ENCODE measurements at places on chromosomes 7 and 10.

- DNase-seq: no peak
Observed at GRCh38 chr10:61974601-61975390, 73.3 kb downstream of the ARID5B start.

- no peak for DNase-seq
Observed at GRCh38 chr10:130037169-130037661, 73.1 kb upstream of the EBF3 start.

DNA sequence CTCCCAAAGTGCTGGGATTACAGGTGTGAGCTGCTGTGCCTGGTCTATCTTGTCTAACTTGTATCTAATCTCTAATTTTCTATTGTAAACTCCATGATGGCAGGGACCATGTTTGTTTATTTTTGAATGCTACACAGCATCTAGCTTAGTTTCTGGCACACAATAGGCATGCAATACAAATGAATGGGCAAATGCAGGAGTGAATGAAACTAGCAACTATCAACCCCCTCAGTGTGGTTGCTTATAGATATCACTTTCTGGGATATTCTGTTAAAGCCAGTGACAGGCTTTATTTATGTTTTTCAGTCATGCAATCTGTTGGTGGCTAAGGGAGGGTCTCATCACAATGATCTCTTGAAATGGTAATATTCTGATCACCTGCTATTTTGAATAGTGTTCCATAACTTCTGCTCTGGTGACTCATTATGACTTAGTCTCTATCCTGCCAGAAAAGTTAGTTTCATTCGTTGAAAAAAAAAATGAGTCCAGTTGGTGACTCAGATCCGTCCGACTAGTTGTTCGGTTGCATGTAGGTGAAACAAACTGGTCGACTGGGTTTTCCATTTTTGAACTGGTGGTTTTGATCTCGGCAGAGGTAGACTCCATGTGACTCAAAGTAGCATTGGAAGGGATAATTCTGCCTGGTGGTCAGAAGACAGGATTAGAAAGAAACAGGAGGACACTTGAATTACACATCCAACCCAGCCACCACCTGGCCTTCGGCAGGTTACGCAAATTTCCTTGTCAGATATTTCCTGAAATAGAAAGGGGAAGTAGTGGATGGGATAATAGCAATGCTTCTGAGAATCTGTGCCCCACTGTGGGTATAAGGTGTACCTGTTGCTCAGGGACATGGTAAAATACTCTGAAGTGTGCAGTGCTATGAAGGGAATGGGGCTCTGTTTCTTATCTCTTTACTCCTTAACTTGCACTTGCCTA, 76.8 kb downstream of the GATA3 start:
- peak; percentile 93 for DNase-seq

DNA sequence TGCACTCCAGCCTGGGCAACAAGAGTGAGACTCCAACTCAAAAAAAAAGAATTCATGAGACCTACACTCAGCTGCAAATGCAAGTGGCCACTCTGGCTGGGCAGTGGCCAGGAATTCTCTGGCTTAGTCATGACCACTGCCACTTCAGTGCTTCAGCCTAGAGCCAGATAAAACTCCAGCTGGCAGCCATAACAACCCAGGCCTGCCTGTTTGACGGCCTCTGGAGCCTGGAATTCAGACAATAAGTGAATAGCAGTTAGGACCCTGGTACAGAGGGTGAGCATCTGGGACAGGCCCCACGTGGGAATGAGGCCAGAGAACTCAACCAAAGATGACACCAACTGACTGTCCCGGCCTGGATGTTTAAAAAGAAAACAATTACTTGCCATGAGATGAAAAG, 18.9 kb downstream of the RCC1L start:
- DNase-seq: no peak

DNA sequence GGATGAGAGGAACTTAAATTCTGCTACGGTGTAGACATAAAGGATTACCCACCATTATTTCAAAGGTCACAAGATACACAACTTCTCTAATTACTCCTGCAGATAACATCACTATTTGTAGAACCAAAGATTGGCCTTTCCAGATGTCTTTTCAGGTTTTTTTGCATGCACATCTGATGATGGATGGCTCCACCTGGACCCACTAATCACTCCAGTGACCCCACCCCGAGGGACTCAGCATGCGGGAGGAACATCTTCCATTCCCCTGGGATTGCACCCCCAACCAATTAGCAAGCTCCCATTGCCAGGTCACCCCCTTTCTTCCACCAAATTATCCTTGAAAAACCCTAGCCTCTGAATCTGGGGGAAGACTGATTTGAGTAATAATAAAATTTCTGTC, 608.9 kb downstream of the CNTNAP2 start:
- no peak for DNase-seq

DNA sequence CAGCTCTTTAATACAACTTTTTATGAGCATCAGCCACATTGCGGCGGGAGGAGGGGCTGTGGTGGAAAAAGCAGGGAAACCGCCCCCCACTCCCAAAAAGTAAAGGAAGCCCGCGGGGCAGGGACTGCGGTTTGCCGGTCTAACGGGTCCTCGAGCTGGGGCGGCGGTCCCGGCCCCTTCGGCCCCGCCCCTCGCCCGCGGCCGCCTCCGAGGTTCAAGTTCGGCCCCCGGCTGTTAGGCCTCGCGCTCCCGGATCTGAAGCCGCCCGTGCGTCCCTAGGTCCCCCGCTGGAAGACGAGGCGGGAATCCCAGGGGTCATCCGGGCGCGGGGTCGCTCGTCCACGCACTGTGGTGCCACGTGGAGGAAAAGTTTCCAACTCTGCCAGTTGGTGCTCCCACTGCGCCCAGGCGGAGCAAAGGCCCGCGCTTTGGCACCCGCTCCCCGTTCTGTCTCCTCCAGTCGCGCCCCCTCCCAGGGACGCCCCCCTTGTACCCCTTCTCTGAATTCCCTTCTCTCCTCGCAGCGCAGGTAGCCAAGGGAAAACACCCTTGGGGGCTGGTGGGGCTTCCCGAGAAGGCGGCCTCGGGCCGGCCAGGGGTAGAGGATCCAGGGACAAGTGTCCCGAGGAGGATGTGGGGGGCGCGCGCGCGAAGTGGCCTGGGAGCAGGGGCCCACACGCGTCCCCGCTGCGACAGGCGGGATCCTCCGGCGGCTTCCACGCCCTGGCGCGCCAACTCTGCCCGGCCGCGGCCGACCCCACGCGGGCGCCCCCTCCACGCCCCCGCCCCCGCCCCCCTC, 798 bp upstream of the AUTS2 start:
- no peak for DNase-seq

DNA sequence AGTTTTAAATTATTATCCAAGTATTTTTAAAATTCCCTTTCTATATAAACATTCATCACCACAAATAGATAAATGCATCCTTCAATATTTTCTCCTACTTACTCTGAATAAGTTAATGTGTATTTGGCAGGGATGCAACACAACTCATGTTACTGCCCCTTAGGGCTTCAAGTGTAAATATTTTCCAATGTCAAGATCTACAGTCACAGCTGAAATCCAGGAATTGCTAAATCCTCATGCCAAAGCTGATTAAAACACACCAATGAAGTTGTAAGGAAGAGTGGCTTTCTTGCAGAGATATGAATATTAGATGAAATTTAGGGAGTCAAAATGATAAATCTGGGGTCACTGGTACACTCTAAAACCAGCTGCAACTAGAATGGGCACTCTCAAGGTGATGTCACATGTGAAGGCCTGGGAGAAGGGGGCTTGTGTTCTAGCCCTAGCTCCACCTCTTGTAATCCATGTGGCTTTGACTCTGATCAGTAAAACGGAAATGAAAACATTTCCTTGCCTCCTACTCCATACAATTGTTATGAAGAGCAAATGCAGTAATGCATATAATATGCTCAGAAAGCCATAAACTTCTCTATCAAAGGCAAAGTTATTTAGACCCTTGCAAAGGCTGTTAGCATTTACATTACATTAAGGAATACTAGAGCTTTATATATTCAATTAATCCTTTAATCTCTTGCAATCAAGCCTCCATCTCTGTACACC, 228.1 kb upstream of the NFE2L3 start:
- DNase-seq: no peak

DNA sequence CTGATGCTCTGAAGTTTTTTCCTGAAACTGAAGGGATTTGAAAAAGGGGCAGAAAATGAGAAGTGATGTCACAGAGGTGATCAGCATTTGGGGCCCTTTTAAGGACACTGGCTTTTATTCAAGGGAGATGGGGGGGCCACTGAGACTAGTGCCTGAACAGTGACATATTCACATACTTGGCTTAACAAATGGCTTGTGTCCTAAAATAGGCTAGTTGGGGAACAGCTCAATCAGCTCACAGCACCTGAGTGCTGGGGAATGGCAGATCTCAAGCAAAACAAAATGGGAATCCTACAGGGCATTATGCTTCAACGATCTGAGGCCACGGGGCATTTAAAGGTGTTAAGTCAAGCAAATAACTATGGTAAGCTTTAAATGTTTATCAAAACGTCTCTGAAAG, 90.1 kb downstream of the UBE2H start:
- no peak for DNase-seq

DNA sequence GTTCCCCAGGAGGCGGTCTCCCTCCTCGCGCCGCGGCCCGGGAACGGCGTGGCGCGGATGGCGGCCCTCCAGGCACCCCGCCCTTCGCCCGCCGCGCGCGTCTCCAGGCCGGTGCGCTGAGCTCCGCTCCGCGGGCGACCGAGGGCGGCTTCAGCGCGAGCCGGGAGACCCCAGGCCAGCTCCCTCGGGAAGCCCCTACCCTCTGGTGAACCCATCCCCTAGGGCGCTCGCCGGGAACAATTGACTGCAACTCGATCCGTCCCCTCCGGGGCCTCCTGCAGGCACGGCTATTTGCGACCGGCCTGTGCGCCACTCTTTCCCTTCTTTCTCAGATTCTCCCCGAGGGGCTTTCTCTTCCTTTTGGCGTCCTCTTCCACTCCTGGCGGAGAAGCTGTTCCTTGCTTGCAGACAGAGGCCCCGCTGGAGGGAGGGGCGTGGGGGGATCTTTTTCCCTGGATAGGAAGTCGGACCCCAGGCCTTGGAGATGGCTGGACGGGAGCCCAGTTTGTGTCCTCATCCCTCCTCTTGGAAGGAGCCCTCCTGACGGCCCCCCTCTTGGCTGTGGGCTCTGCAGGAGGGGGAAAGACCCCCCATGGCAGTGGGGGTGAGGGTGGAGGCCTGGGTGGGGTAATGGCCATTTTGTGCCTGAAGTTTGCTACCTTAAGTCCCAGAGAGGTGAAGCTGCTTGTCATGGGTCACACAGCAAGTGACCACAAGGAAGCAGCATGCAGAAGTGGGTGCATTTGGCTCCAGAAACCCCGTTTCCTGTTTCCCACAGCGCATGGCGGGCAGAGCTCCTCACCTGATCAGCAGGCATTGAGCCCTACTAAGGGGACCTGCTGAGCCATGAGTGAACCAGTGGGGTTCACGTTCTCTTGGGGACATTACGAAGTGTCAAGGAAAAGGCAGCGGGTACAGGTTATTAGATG, 171.2 kb upstream of the TNRC18 start:
- peak; percentile 36 for DNase-seq

DNA sequence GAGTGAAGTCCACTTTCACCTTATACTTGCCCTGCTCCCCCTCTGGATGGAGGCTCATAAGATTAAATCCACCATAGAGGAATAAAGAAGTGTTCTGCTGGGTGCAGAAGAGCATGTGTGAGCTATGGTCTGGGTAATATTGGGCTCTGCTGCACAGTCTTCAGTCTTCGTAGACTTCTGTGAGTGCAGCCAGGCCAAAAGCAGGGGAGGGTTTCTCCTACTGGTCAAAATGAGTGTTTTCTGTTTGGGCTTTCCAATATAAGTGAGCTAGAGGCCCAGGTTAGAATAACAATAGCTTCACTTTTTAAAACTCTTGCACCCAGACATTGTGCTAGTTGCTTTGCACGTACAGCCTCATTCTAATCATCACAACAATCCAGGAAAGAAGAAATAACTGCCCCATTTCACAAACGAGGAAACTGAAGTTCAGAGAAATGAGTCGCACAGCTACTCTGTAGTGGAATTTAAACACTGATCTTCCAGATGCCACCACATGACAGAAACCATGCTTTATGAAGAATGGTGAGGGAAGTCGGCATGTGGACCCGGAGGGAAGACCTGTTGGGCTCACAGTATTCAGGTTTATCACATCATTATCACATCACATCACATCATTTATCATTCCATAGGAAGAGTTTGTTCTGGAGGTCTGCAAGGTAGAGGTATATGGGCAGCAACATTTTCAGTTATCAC, 23.8 kb upstream of the MSMB start:
- DNase-seq: no peak

DNA sequence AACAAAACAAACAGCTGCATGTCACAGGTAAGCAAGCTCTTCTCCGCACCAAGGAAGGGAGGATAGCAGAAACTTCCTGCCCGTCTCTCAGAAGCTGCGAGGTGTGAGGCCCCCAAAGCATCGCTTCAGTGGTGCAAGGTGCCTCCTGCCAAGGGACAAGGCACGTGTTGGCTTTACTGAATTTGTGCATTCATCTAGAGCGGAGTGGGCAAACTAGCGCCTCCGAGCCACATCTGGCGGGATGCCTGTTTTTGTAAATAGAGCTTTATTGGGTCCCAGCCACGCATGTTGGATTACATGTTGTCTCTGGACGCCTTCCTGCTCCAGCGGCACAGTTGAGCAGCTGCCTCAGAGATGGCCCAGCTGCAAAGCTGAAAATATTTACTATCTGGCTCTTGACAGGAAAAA, 27.7 kb downstream of the PHYH start:
- DNase-seq: no peak

DNA sequence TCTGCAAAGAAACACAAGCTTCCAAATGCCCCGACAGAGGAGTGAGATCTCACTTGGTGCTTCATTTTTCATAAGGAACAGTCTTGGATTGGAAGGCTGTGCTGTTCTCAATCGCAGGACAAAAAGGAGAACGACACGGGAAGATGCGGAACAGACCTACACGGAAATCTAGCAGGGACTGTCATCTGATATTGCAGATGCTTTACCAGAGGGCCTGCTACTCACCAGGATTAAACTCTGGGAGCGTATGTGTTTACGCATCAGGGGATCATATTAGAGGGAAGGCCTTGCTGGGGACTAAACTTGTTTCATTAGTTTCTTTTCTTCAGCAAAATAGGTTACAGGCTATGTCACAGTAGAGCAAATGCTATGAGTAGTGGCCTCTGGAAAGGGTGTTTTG, 82.8 kb upstream of the EEPD1 start:
- DNase-seq: no peak

DNA sequence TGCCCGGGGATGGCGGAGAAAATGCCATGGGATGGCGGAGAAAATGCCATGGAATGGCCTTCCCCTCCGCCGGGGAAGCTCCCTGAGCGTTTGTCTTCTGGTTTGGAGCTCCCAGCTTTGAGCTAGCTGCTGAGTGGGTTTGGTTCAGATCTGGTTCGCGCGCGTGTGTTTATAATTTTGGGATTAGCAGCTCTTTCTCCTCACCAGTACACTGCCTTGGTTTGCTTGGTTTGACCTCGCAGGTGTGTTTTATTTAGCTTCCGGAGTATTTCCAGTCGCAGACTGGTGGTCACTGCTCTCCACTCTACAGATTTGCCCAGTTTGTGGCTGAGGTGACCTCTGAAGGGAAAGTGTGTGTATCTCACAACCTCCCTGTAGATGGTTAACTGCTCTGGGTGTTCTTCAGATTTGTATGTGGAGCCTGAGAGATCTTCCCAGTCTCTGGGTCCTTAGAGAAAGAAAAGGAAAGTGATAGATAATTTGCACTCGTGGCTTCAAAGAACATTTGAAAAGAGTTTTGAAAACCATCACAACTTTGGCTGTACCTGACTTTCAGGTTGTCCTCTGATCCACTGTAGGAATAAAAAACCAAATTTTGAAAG, 597 bp downstream of the ZNF277 start:
- DNase-seq: peak; percentile 5

All from activated CD4-positive, alpha-beta T cell treated with anti-CD3 and anti-CD28 coated beads, Interleukin-10, Interleukin-2, amounts not matched to agents 100 ng/mL and 50 ng/mL, durations not matched to agents 16 hours and 8 hours (primary cell).